B cell (primary cell): ENCODE measurements at places on chromosomes 3 and 15.

DNA sequence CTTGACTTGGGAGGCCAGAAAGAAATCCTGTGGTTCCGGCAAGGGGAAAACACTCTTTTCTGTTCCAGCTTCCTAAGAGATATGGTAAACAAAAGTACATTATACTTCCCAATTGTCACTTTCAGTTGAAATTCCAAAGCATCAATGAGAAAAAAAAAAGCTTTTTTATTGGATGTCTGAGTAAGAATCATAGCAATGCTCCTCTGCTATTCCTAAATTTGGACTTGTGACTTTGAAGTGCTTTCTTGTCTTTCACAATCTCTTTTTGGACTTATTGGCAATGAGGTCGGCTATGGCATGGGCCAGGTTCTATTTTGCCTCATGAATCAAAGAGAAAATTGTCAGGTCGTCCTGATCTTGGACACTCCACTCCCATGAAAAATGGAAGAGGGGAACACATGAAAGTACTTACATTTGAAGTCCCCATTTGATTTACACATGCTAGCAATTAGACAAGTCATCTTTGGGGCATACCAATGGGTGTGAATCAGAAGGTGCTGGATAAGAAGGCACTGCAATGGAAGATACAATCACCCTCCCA lies 170.5 kb downstream of the GREM1 start:
- no peak for DNase-seq

DNA sequence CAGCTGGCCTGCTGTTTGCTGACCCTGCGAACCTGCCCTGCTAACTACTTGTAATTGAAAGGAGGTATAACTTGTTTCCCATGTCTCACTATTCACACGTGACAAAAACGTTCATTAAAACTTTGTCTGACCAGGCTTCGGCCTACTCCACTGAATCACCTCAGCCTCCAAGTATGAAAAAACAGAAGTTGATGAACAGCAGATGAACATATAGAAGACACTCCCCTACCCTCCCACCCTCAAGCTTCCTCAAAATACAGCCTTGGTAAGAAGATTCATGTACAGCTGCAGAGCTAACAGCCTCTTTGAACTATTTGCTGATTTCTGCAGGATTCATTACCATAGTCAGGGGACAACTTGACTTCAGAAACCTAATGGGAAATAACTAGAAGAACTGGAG lies 10.7 kb downstream of the RBM15B start:
- DNase-seq, result no peak

DNA sequence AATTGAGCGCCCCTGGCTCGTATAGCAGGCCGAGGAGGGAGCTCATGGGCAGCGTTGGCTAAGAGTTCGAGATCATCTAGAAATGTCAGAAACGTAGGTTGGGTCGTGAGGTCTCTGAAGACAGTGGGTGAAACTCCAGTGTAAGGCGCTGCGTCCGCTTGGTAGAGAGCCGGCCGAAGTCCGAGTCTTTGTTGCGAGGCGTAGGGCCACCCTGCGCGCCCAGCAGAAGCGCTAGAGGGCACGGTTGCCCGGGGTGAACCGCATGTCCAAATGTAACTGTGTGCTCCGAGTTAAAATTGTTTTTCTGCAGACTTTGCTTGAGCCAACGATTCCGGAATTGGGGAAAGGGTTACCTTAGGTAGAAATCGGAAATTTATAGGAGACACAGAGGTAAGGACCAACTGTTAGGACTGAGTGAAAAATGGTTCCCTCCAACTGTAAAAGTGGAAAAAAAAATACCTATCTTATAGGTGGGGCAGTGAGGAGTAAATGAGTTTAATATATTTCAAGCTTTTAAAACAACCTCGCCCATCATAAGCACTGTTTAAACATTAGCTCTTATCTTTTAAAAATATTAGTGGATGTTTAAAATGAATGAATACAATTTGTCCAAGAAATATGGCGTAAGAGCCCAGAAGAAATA lies 993 bp upstream of the SIAH2 start:
- DNase-seq, result no peak

DNA sequence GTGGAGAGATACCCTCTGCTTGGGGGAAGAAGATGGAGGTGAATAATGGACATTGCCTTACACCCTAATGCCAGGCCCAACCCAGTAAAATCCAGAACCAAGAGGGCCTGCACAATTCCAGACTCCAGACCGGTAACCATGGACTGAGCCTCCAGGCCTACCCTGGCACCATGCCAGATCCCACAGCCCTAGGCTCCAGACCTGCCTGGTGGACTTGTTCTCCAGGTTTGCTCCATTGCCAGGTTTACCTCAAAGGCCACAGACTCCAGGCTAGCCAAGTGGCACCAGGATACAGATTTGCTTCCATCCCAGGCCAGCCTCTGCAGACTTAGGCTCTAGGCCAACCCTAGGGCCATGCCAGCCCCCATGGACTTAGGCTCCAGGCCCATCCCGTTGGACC lies 14.0 kb downstream of the PLCH1 start:
- DNase-seq, result no peak

DNA sequence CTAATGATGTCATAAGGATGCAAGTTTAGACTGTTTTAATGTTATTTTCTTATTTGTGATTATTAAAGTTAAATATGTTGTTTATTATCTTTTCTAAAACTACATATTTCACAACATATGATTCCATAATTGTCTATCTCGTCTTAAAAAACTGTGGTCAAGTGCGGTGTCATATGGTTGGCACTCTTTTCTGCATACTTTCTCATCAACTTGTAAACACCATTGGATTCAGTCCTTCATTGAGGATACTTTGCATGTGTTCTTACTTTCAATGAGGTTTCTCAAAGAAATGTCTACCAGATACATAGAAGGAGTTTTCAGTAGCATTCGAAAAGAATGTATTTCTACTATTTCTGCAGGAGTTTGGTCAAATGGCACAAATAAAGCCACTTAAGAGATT lies 22.0 kb upstream of the ALPK3 start:
- DNase-seq, result no peak

GRCh38 chr15:22253676-22254408 lies 173.5 kb downstream of the OR4M2 start:
- DNase-seq, result peak; percentile 50

GRCh38 chr3:168532135-168532534 lies 436.4 kb upstream of the GOLIM4 start:
- DNase-seq, result no peak

GRCh38 chr3:167830007-167830406 lies 94.5 kb downstream of the SERPINI1 start:
- DNase-seq, result peak; percentile 64
